ENCODE measurements at places on chromosomes 4 and X.

- no peak for DNase-seq
Observed at GRCh38 chr4:143432258-143432591, 81.3 kb upstream of the SMARCA5 start.

- DNase-seq: no peak
Observed at GRCh38 chr4:144518181-144518895, 127.6 kb upstream of the HHIP start.

DNA sequence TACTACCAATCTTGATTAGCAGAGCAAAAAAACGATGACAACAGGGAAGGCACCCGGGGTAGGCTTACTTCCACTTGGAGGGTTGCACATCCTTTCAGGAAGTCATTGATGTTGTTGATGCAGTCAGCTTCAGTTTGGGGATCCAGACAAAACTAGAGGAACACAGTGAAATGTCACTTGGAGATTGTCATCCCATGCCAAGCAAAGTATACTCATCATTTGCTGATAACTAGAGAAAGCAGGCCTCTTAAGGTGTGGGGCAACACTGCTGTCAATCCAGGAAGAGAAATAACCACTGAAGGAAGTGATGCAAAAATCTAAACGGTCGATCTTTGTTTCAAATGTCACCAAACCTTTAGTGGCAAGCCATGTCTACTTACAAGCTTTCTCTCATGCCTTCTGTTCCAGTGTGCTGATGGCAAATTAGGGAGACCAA, 1.4 kb downstream of the ARHGEF6 start:
- peak; percentile 28 for DNase-seq

GRCh38 chr4:100177855-100178254, 12.4 kb downstream of the DDIT4L start:
- no peak for DNase-seq

GRCh38 chr4:82601242-82602015, 39.6 kb upstream of the TMEM150C start:
- DNase-seq: no peak

GRCh38 chrX:15465347-15465746, 27.8 kb downstream of the PIR start:
- DNase-seq: no peak

DNA sequence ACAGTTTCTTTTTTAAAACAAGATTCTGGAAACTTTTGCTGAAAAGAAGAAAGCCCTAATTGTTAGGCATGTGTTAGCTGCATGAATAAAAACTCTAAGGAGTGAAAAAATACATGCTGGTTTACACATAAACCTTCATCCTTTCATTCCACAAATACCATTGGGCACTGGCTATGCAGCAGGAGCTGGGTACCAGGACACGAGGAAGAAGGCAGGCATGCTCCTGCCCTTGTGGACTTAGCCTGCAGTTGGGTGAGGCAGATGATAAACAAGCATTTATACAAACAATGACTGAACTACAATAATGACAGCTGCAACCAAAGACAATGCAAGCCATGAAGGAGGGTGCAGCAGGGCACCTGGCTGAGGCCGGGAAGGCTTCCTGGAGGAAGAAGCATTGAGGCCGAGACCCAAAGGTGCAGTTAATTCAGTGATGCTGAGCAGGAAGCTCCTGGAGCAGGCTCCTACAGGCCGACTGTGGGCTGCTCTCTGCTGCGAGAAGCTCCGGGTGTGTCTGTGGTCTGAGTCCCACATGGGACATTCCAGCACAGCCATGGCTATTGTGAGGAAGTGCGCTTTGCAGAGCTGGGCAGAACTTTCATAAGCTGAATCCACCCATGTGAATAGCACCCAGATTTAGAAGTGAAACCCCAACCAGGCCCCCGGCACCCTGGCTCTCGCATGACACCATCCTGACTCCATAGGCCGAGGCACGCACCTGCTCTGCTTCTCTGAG, 44.0 kb upstream of the MXD4 start:
- DNase-seq: no peak

GRCh38 chrX:136210243-136210642, 41.0 kb downstream of the MAP7D3 start:
- DNase-seq: no peak

- no peak for DNase-seq
Observed at GRCh38 chr4:182207830-182208396, 35.3 kb upstream of the TENM3 start.

- DNase-seq: peak; percentile 44
Observed at GRCh38 chr4:103091601-103092223, 7.9 kb downstream of the BDH2 start.
